Right ventricle myocardium superior (tissue), 1 donor: ENCODE measurements at places on chromosomes 2 and 18.

GRCh38 chr2:160205505-160205904 is 5.4 kb upstream of the ITGB6 start:
- DNase-seq = no peak

DNA sequence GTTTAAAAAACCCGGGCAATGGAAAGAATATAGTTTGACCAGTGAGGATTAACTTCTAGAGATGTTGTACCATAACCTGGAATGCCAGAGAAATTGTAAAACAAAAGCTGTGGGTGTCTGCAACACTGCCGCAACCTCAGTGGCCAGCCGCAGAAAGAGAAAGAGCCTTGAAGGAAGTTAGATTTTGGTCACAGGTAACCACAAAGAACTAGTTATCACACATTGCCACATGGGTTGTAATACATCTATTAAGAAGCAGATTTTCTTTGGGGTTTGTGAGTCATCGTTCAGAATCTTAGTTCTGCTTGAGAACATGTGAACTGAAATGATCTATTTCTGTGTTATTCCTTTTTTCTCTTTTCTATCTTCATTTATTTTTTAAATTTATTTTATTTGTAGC is 222.9 kb upstream of the AGAP1 start:
- no peak for DNase-seq

DNA sequence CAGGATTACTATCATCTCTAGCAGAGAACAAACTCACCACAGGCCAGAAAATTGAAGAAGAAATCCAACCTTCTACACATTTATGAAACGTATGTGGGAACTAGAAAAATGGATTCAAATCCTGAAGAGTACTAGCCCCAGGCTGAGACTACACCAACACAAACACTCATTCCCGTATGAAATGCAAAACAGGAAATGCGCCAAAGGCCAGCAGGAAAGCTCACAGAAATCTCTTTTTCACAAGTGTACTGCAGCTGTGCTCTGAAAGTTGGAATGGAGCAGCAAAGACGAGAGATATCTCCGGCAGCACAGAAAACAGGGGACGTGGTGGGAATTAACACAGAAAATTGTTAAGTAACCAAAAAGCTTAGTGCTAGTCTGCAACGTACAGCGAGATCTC is 913.5 kb downstream of the TDRD15 start:
- peak; percentile 20 for DNase-seq

DNA sequence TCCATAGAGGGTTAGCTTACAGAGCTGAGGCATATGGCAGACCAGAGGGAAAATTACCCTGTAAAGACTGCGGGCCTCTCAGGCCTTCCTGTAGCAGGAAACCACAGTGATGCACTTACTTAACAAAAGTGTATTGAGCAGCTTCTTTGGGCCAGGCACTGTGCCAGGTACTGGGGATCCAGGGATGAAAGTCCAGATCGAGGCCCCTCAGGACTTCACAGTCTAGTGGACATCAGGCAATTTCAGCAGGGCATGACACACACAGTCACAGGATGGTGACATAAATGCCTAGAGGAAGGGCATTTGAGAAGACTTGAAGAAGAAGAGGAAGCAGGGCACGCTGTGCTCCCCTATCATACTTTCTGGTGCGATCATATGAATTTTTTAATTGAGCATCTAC is 71.7 kb downstream of the MARCO start:
- no peak for DNase-seq

DNA sequence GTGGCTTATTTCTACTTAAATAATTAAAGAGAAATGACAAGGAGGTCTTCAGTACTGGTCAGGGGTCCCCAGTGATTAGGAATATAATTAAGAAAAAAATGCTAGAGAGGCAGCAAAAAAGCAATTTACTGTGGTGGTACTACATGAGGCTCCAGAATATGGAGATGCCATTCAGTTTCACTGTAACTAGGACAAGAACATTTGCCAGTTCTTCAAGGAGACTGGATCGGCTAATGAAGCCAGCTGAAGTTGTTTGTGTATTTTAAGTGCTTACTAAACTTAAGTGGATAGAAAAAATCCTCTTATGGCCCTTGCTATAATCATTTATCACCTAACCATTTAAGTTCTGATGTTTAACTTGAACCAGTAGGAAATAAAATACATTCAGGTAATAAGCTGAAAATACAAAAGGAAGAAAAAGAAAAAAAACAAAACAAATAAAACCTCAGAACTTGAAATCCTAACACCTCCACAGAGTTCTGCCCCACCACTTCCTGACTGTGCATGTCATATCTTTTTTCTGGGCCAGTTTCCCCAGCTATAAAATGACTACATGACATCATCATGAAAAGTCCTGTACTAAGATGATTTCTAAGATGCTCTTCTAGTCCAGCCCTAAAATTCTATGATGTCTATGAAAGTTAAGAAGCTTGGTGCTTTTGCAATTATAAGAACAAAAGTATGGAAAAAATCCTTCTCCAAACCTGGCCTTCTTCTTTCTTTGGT is 98.0 kb downstream of the TRABD2A start:
- no peak for DNase-seq
